ENCODE measurements at places on chromosomes 7 and 10. TPM values are rescaled to one million over a fixed set of nuclear protein-coding genes. Genes with fewer than 3 reads are reported as not detected.

The DEPP1 gene
- 0.12 TPM for total RNA-seq

The GSTO2 gene
- total RNA-seq = 30.7 TPM

GRCh38 chr7:157673573-157673972 lies 336.8 kb downstream of the DNAJB6 start:
- DNase-seq = no peak

- no peak for DNase-seq
Observed at GRCh38 chr7:136353287-136353686, 376.1 kb upstream of the MTPN start.

GRCh38 chr7:120441850-120442249 lies 168.9 kb downstream of the KCND2 start:
- no peak for DNase-seq

GRCh38 chr10:109701633-109702215 lies 221.6 kb downstream of the XPNPEP1 start:
- DNase-seq = no peak

- no peak for DNase-seq
Observed at GRCh38 chr10:24901686-24902399, 50.6 kb downstream of the PRTFDC1 start.

- no peak for DNase-seq
Observed at GRCh38 chr7:22884911-22885788, 62.5 kb upstream of the TOMM7 start.

Data from GM23338 (cell line).